ENCODE measurements at places on chromosomes 5 and 9.

DNA sequence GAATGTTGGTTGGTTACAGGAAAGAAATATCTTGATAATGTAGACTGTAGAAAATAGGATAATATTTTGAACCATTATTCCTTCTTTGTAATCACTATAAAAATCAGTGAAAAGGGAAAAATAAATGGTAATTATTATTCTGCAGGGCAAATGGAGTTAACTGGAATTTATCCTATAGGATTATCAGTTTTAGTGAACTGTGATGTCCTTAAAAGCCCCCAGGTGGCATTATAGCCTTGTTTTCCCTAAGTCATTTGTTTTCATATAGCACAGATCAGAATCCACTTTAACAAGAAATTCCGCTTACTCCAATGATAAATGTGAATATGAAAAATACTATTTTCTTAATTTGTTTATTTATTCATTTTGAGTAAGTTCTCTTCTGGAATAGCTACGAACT, 26.2 kb upstream of the WDR41 start:
- no peak for DNase-seq
- H3K27me3 ChIP-seq, result peaks cover 7% of the 10 kb centered on the region
- H3K27ac ChIP-seq, result no peak overlapping the region
- no peak overlapping the region for H3K4me3 ChIP-seq
- H3K4me1 ChIP-seq, result no peaks in the 10 kb centered on the region

DNA sequence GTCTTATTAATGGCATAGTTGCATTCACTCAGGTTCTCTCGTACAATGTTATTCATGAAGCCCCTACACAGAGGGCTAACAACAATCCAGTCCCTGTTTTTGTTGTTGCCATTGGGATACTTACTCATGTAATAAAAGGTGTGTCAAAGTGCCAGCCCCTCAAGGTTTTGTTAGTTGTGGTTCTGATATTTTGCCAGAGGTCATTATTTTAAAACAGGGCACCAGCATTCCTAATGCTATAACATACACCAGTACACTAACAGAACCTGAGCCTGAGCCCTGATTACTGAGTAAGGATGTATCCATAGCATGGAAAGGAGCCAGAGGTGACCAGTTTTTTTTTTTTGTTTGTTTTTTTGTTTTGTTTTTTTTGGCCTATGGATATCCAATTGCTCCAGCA, 50.2 kb downstream of the SMC2 start:
- no peaks in the 10 kb centered on the region for H3K4me1 ChIP-seq
- no peak overlapping the region for H3K27ac ChIP-seq
- no peaks in the 10 kb centered on the region for H3K27me3 ChIP-seq
- no peak for DNase-seq
- H3K36me3 ChIP-seq, result peaks cover 31% of the 10 kb centered on the region
- no peak overlapping the region for H3K4me3 ChIP-seq

DNA sequence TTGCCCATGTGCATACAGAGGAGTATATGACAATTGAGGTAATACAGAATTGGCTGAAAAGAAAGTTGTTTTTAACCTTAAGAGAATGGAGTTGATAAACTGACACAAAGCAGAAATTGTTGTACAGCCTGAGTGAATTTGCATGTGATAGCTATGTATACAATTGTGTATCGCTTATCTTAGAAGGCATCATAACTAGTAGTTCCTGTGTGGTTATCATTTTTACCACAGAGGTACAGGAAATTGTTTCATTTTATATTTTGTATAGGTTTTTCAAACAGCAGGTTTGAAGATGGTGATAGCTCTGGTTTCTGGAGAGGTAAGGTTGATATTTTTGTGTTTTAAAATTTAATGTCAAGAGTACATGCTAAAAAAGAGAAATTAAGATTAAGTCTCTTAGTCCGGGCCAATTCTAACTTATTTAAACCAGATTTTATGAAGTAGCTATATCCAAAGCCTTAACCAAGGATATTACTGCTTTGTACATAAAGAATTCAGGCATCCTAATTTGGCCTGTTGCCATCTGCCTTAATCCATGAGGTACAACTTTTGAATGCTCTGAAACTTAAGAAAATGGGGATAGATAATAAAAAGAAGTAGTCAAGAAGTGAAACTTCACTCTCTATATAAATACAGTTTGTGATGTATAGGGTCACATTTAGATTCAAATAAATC, 26.0 kb downstream of the DDX4 start:
- no peak overlapping the region for H3K27ac ChIP-seq
- H3K4me1 ChIP-seq, result peaks cover 14% of the 10 kb centered on the region
- no peak overlapping the region for H3K4me3 ChIP-seq
- H3K36me3 ChIP-seq, result no peaks in the 10 kb centered on the region

- H3K27ac ChIP-seq, result no peak overlapping the region
- DNase-seq, result no peak
- H3K27me3 ChIP-seq, result peaks cover 27% of the 10 kb centered on the region
- H3K36me3 ChIP-seq, result no peaks in the 10 kb centered on the region
- no peak overlapping the region for H3K4me3 ChIP-seq
- H3K4me1 ChIP-seq, result no peaks in the 10 kb centered on the region
These were observed 15.0 kb upstream of the PIP5K1B start for GRCh38 chr9:68690088-68690487.

- no peak for DNase-seq
- H3K4me3 ChIP-seq, result peak overlapping the region; percentile 86
- H3K27me3 ChIP-seq, result peaks cover 8% of the 10 kb centered on the region
- peaks cover 20% of the 10 kb centered on the region for H3K4me1 ChIP-seq
- no peaks in the 10 kb centered on the region for H3K36me3 ChIP-seq
These were observed 421 bp upstream of the DEPDC1B start for GRCh38 chr5:60700416-60700757.

GRCh38 chr9:86629530-86629929, 275.3 kb upstream of the TUT7 start:
- no peak overlapping the region for H3K4me3 ChIP-seq
- no peak for DNase-seq
- H3K4me1 ChIP-seq, result no peaks in the 10 kb centered on the region
- peaks cover 2% of the 10 kb centered on the region for H3K27me3 ChIP-seq

DNA sequence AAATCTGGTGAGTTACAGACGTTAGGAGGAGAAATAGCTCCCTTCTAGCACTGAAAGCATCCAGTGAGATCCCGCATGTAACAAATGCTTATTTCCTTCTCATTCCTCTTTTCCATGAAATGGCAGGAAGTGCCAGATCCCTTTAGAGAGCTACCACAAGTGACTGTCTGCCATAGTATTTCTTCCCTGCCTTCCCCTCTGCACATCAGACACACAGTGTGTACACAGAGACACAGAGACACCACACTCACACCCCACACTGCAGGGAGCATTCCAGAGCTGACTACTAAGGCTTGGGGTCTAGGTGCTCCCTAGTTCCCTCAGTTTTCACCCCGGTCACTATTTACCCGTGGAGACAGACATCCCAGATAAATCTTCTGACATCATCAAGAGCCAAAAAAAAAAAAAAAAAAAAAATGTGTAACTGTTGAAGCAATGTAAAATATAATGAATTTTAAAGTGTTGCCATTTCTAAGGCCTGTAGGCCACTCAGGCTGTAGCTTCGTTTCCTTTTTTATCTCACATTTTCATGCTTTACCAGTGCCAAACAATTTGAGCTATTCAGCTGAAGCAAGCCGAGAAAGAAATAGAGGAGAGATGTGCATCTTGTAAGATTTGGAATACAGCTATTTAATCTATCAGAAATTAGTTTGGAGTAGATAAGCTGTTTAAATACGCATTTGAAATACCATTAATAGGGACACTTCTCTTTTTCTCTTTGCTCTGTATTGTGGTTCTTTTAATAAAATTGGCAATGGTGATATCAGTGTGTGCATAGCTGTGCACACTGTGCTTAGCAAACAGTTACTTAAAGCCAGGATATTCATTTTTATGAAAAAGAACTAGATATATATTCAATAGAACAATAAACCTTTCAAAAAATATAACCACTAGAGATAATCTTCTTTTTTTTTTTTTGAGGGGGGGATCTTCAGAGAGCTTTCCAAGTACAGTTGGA, 405.5 kb downstream of the PDE4D start:
- DNase-seq, result no peak
- H3K36me3 ChIP-seq, result no peaks in the 10 kb centered on the region
- peaks cover 3% of the 10 kb centered on the region for H3K27me3 ChIP-seq
- H3K27ac ChIP-seq, result no peak overlapping the region

- DNase-seq, result no peak
- no peak overlapping the region for H3K27ac ChIP-seq
- H3K4me1 ChIP-seq, result peaks cover 3% of the 10 kb centered on the region
- no peak overlapping the region for H3K4me3 ChIP-seq
These were observed 87.5 kb upstream of the RANBP3L start for GRCh38 chr5:36389245-36389644.

- DNase-seq, result no peak
- H3K27ac ChIP-seq, result no peak overlapping the region
- no peak overlapping the region for H3K4me3 ChIP-seq
- no peaks in the 10 kb centered on the region for H3K36me3 ChIP-seq
- no peaks in the 10 kb centered on the region for H3K27me3 ChIP-seq
These were observed 82.4 kb upstream of the MIER3 start for GRCh38 chr5:57034201-57034916.

GRCh38 chr9:119736491-119737454, 367.5 kb upstream of the BRINP1 start:
- H3K4me3 ChIP-seq, result no peak overlapping the region
- H3K36me3 ChIP-seq, result no peaks in the 10 kb centered on the region
- no peaks in the 10 kb centered on the region for H3K27me3 ChIP-seq
- no peak overlapping the region for H3K27ac ChIP-seq
- no peaks in the 10 kb centered on the region for H3K4me1 ChIP-seq

- H3K27me3 ChIP-seq, result peaks cover 8% of the 10 kb centered on the region
- H3K27ac ChIP-seq, result no peak overlapping the region
- no peaks in the 10 kb centered on the region for H3K36me3 ChIP-seq
- H3K4me1 ChIP-seq, result no peaks in the 10 kb centered on the region
These were observed 605.8 kb upstream of the PTGER4 start for GRCh38 chr5:40073927-40074326.

DNA sequence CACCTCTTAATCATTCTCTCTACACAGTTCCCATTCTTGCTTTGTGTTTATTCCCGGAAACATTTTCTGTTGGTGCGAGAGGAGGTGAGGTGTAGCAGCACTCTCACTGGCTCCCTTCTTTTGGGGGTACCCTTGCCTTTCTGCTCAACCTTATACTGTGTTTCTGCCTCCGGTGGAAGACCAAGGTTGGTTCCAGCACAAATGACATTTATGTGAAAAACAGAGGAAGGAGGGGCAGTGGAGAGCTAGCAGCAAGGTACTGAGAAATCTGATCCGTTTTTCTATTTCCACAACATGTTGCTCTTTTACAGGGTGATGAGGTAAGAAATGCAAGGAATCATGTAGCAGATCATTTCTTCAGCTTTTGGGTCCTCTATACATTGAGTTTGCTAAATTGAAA, 648.0 kb upstream of the DMAC1 start:
- H3K4me1 ChIP-seq, result no peaks in the 10 kb centered on the region
- H3K27ac ChIP-seq, result no peak overlapping the region
- no peaks in the 10 kb centered on the region for H3K36me3 ChIP-seq
- H3K4me3 ChIP-seq, result no peak overlapping the region

DNA sequence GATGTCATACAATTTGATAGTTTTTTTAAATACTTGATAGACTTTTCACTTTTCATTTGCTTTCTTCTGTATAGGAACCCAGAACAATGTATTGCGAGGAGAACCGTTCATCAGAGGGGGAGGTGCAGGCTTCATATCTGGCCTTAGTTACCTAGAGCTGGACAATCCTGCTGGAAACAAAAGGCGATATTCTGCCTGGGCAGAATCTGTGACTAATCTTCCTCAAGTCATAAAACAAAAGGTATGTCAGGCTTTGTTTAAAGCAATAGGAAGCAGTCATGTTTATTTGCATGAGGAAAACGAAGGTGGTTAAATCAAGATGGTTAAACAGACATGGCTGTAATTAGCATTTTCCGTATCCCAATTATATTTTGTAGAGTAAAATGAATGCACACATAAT, 46.0 kb downstream of the C7 start:
- H3K4me3 ChIP-seq, result no peak overlapping the region
- no peaks in the 10 kb centered on the region for H3K36me3 ChIP-seq
- no peak for DNase-seq
- H3K4me1 ChIP-seq, result no peaks in the 10 kb centered on the region

DNA sequence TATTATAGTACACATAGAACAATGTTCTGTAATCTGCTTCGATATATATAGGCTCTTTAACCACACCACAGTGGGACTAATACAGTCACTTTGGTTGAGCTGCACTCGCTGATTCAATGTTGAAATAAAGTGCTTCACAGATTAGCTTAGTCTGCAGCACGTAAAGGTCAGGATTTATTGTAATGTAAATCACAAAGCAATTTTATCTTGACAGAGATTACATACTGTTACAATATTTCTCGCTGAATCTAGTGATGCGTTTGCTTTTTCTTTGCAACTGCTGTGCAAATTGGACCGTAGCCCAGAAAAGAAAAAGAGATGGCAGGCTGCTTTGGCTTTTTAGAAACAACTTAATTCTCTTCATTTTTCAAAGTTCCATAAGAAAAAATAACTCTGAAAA, 52.9 kb downstream of the CETN3 start:
- H3K4me3 ChIP-seq, result no peak overlapping the region
- peaks cover 13% of the 10 kb centered on the region for H3K27me3 ChIP-seq
- no peaks in the 10 kb centered on the region for H3K36me3 ChIP-seq
- no peak overlapping the region for H3K27ac ChIP-seq
- no peak for DNase-seq
- no peaks in the 10 kb centered on the region for H3K4me1 ChIP-seq

GRCh38 chr9:36820392-36820861, 213.6 kb downstream of the PAX5 start:
- H3K27me3 ChIP-seq, result peaks cover 32% of the 10 kb centered on the region
- H3K4me1 ChIP-seq, result no peaks in the 10 kb centered on the region
- H3K27ac ChIP-seq, result no peak overlapping the region

- no peak overlapping the region for H3K27ac ChIP-seq
- H3K36me3 ChIP-seq, result no peaks in the 10 kb centered on the region
- DNase-seq, result no peak
These were observed 102.1 kb upstream of the FBXL17 start for GRCh38 chr5:108484035-108484434.

DNA sequence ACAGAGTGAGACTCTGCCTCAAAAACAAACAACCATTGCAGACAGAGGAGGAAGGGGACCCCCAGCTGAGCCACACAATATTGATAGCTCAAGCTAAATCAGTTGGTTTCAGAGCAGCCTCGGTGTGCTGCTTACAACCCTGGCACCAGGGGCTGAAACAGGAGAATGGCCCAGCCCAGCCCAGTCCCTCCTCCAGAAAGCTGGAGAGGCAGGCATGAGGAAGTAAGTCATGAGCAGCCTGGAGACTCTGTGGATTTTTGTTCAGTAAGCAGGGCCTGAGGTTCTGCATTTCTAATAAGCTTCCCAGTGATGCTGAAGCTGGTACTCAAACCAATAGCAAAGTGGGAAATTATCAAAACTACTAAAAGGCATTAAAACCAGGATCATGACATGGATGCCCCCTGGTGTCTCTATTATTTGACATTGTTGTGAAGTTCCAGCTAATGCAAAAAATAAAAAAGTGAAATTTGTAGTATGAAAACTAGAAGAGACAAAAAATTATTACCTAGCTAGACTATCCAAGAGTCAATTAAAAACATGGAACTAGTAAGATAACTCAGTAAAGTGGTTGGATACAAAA, 14.2 kb downstream of the PRRT1B start:
- no peak overlapping the region for H3K4me3 ChIP-seq
- H3K4me1 ChIP-seq, result no peaks in the 10 kb centered on the region
- no peak for DNase-seq
- H3K27me3 ChIP-seq, result peaks cover 18% of the 10 kb centered on the region
- no peak overlapping the region for H3K27ac ChIP-seq
- no peaks in the 10 kb centered on the region for H3K36me3 ChIP-seq

- H3K27ac ChIP-seq, result no peak overlapping the region
- H3K27me3 ChIP-seq, result no peaks in the 10 kb centered on the region
- DNase-seq, result no peak
- H3K4me3 ChIP-seq, result no peak overlapping the region
These were observed 610.5 kb upstream of the ITGA1 start for GRCh38 chr5:52177193-52177592.
